ENCODE measurements at places on chromosomes 2 and 18.

DNA sequence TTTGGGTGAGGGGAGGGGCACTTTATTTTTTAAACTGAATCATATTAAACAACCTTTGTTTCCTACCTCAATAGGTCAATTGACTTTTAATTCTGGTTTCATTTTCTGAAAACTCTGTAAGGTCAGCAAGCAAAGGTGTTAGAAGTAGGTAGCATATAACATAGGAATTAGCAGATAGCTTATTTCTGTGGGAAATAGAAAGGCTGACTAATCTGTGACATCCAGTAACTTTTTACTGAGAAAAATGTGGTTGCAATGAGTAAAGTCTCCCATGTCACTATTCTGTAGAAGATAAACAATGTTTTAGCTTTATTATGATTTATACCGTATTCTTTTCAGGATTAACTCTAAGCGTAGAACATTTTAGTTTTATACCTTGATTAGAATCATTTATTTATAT is 240.4 kb downstream of the PLCL1 start:
- DNase-seq: no peak

DNA sequence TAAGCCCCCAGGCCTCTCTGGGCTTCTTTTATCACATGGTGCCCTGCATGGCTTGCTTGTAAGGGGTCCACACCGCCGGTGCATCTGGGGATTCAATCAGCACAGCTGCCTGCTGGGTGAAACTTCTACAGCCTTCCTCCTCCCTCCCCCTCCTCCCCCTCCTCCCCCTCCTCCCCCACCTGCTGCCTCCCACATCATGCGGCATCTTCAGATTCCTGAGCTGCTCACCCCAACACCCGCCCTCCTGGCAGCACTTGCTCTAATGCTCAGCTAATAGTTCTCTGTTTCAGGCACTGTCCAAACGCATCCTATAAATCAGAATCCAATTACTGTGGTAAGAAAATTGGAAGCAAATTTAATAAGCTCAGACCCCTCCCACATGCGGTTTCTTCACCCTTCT is 150.7 kb downstream of the GALNT14 start:
- DNase-seq: no peak

DNA sequence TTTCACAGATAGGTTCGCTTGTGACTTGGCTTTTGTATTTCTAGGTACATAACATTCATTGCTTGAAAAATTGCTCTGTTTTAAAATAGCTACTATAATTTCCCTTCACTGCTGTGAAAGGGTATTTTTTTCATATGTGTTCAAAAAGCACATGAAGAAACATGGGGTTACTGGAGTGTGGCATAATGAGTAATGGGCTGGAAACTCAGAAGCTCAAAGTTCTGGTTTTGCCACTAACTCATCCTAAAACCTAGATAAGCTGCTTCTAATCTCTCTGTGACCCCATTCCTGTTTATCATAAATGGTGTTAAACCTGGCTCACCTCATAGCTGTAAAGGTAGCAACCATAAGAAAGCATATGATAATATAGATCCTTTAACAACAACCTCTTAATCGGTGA is 319.3 kb downstream of the PTPRM start:
- no peak for DNase-seq

DNA sequence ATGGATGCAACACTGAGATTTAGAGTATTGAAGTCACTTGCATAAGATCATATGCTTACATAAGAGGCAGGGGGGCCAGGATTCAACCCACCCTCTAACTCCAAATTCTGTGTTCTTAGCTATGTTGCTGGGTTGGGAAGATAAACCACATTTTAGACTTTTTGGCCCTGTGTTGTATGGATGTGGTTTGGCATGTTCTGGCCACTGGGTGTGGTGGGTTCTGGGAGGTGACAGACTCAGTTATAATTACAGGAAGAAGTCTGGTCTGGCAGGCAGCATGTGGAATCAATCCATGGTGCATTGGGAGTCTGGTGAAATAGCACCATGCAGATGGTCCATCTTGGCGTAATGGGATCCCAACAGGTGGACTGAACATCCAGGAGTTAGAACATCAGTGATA is 138.9 kb downstream of the LTBP1 start:
- no peak for DNase-seq

GRCh38 chr18:5669585-5669984 is 125.8 kb upstream of the EPB41L3 start:
- no peak for DNase-seq

GRCh38 chr2:234158812-234159211 is 108.3 kb downstream of the SPP2 start:
- no peak for DNase-seq

- peak; percentile 24 for DNase-seq
Measured at GRCh38 chr18:23135550-23136325, 453 bp downstream of the CABLES1 start.

GRCh38 chr2:240916571-240917008 is 10.5 kb downstream of the CROCC2 start:
- DNase-seq: no peak

- peak; percentile 11 for DNase-seq
Measured at GRCh38 chr2:240615820-240616547, 9.3 kb upstream of the GPR35 start.

All from NCI-H1092 (cell line).